ENCODE measurements at places on chromosomes 3 and 15.

- DNase-seq: no peak
Measured at GRCh38 chr15:101522091-101522490, 32.6 kb upstream of the PCSK6 start.

- DNase-seq: no peak
Measured at GRCh38 chr3:13537244-13537908, 11.5 kb upstream of the FBLN2 start.

GRCh38 chr3:172128858-172129257, 89.5 kb downstream of the FNDC3B start:
- no peak for DNase-seq

GRCh38 chr15:77864211-77865105, 213.1 kb downstream of the TBC1D2B start:
- no peak for DNase-seq

GRCh38 chr15:79089331-79089889, 1.2 kb downstream of the RASGRF1 start:
- DNase-seq: no peak

- DNase-seq: peak; percentile 98
Measured at GRCh38 chr3:42025370-42026138, 63.7 kb upstream of the ULK4 start.

GRCh38 chr3:194870394-194871110, 184.9 kb downstream of the FAM43A start:
- DNase-seq: peak; percentile 47

DNA sequence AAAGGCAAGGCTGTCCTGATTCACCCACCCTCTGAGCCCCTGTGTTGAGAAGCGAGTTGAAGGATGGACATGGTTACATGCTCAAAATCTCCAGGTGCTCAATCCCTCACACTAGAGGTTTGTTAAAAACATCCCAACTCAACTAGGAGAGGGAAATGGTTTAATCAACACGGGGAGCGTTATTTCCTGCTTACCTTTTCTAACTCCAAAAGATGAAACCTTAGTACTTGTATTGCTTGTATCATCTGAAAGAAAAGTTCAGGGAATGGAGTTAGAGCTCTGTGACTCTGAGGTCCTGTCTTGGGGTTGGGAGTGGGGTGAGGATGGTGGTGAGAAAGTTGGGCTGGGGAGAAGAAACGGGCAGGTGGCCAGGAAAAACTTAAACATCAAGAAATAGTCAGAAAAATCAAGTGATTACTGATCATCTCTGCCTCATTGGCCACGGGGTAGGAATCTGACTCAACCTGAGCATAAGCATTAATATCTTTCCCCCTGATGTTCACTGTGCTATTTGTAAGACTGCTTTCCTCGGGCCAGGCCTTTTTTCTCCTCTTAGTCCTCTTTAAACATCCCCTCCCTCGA, 5.9 kb downstream of the MEIS2 start:
- peak; percentile 68 for DNase-seq

GRCh38 chr3:17629400-17629799, 113.0 kb downstream of the TBC1D5 start:
- DNase-seq: no peak

DNA sequence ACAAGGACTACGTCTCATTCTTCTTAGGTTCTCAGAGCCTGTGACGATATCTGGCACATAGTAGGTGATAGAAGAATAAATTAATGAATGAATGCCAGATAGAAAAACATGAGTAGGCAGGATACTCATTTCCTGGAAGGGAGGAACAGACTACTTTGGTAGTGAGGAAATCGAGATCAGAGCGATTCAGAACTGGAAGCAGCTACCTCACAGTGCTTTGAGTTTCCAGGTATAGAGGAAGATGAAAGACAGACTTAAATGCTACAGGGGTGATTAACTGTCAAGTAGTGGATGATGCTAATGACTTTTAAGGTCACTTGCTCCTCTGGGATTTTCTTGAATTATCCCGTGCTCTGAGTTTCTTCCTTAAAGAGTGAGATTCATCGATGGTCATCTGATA, 951.5 kb upstream of the CFAP20DC start:
- no peak for DNase-seq

- DNase-seq: no peak
Measured at GRCh38 chr3:155658671-155659261, 86.1 kb downstream of the PLCH1 start.

GRCh38 chr3:165491487-165491886, 295.3 kb upstream of the SLITRK3 start:
- no peak for DNase-seq

GRCh38 chr3:123728991-123729390, 144.1 kb upstream of the HACD2 start:
- DNase-seq: no peak

GRCh38 chr3:94405258-94406035, 342.6 kb downstream of the NSUN3 start:
- DNase-seq: peak; percentile 69

GRCh38 chr15:48479751-48480150, 148.5 kb downstream of the DUT start:
- no peak for DNase-seq

DNA sequence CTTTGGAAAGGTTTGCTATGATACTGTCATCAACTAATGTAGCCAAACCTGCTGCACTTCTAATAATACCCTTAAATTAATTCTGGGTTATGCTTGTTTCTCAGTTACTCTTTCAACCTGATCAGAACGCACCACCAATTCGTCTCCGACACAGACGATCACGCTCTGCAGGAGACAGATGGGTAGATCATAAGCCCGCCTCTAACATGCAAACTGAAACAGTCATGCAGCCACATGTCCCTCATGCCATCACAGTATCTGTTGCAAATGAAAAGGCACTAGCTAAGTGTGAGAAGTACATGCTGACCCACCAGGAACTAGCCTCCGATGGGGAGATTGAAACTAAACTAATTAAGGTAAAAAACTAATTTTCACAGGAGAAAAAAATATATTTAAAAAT, 7.9 kb upstream of the RPLP1 start:
- no peak for DNase-seq

DNA sequence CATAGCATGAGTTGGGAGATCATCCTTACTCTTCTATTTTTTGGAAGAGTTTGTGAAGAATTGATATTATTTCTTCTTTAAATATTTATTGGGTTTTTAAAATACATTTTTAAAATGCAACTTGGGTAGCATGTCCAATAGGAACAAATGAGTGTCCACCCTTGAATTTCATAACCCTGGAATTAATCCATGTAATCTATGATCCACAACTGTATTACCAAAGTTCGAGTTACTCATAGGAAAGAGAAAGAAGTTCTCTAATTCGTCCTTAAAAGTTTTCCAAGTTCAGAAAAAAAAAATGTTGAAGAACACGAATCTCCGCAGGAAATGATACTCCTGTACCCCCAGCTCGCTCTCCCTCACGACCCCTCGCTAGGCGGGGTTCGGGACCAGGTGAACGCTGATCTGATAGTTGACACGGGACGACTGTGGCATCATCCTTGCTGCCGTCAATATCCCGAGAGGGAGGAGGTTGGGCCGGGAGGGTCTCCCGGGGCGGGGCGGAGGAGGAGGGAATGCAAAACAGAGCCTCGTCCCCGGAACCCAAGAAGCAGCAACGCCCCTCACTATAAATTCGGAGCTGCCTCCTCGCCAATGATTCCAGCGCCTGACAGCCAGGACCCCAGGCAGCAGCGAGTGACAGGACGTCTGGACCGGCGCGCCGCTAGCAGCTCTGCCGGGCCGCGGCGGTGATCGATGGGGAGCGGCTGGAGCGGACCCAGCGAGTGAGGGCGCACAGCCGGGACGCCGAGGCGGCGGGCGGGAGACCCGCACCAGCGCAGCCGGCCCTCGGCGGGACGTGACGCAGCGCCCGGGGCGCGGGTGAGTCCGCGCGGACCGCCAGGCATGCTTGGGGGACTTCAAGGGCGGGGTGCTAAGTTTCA, at the start of gene AGTR1:
AGTR1 (plus strand) TSS at position 598 of the 884 bp plus-strand sequence. CDS start 43,133 bp downstream, outside the sequence.
- peak; percentile 36 for DNase-seq

GRCh38 chr3:160098261-160098908, 109.8 kb downstream of the IL12A start:
- no peak for DNase-seq

GRCh38 chr3:57559526-57559925, 3.5 kb downstream of the PDE12 start:
- no peak for DNase-seq

DNA sequence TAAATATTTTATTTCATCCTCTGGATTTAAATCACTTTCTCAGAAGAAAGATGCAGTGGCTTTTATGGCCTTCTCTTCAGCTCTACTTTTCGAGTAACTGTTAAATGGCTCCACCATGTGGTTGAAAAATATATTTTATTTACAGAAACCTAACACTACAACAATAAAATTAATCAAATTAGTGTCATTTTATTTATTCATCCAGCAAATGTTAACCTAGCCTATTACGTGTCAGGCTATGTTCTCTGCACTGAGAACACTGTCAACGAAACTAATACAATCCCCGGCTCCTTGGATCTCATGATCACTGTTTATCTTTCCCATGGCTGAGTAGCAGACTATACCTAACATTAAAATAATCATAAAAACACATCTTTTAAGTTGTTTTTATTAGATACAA, 148.0 kb upstream of the OSTN start:
- DNase-seq: peak; percentile 59

- DNase-seq: peak; percentile 77
Measured at GRCh38 chr15:75672646-75673425, 25.1 kb downstream of the SNX33 start.

GRCh38 chr3:33131331-33132018, 17.7 kb downstream of the CRTAP start:
- DNase-seq: peak; percentile 78

GRCh38 chr3:11530153-11530721, 113.5 kb downstream of the VGLL4 start:
- DNase-seq: peak; percentile 99

DNA sequence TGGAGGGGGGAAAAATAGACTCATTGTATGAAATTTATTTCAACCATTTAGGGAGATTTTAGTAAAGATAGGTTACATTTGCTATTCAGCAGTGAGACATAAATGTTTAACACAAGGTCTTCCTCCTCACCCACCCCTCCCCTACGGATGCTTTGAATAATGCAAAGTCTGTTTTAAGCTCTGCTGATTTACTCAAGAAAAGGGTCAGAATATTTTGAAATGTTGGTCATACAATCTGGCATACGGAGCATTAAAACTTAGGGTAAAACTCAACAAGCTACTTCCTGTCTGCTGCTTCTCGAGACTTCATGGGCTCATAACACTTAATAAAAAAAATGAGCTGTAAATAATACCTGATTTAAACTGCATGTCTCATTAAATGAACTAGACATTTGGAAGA, 156.3 kb downstream of the WNT5A start:
- no peak for DNase-seq

- peak; percentile 88 for DNase-seq
Measured at GRCh38 chr3:9715764-9716437, 12.3 kb downstream of the CPNE9 start.

DNA sequence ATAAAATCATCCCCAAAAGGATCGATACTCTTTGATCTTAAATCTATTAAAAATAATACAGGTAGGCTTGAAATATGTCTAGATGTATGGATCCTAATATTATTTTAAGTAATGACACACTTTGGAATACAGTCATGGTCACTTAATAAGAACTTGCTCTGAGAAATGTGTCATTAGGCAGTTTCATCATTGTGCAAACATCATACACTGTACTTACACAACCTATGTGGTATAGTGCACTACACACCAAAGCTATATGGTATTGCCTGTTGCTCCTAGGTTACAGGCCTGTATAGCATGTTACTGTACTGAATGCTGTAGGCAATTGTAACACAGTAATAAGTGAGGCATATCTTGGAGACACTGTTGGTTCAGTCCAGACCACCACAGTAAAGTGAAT, 307.1 kb downstream of the RAP2B start:
- no peak for DNase-seq

DNA sequence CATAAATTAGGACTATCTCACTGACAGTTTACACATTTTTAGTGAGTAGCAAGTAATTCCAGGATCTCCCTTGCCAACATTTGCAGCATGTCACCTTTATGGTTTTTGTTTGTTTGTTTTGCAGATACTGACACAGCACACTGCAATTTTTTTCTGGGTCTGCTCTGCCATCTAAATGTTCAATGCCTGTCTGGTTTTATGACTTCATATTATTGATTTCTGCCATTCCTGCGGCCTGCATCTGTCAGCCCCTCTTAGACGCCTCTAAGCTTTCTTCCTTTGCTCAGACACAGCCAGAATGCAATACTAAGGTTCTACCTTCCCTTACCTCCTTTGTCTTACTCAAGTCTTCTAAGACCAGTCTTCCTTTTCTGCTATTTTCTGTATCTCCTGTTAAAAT, 321.2 kb upstream of the AZI2 start:
- no peak for DNase-seq

DNA sequence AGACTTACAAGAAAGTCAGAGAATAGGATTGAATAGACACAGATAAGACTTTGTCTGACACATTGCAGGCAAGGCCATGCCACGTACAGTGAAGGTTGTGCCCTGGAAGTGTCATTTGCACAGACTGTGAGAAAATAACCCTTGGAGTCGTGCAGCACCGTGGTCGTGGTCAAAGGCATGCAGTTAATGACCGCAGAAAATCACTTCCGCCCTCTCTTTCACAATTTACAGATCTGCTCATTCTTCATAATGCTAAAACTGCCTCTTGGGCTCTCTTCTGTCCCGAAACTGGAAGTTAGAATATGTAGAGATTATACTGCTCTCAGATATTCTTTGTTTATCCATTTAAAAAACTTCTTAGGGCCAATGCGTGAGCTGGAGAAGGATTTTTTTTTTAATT, 73.2 kb upstream of the CTXND1 start:
- no peak for DNase-seq

DNA sequence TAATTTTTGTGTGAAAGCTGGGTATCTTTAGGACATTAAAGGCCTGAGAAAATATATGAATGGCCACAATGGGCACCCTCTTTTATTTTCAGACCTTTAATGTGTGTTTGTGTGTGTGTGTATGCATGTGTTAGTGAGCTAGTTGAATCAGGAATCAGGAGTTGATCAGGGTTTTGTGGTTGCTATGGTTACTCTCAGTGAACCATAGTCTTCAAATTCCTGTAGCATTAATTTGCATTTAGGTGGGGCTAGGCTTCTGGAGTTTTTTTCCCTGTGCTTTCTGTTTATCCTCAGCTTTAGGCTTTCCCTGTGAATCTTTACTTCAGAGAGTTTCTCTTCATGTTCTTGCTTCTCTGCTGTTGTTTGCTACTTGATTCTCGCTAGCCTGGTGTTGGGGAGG, 122.0 kb upstream of the ONECUT1 start:
- no peak for DNase-seq

DNA sequence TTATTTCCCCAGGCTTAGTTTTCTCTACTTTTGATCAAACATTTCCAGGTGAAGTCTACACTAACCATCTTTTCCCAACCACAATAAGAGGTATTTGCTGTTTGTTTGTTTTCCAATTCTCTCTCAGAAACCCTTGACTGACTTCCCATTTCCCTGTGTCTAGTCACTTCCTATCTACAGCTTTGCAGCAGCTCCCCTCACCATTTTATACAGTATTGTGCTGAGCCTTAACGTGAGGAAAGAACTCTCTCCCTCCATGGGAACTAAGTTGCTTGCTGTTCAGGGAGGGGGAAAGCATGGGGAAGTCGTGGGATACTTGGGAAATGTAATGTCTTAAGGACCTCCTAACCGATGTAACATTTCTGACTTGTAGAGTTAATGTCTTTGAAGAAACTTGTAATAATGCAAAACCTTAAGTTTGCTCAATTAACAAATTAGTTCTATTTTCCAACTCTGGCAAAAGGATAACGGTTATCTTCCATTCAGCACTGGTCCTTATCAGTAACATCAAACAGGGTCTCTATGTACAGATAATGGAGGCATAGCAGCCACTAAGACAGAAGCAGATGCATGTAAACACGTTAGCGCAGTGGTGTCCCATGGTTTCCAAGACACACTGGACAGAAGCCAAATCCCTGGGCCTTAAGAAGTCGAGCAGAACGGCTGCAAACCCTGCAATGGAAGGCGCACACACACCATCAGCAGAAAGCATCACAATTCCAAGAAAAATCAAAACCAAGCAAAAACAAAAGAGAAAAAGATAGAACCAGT, 39.7 kb downstream of the NPTN start:
- DNase-seq: peak; percentile 55

Measured in astrocyte of the spinal cord (primary cell).